M059J (cell line): ENCODE measurements at places on chromosomes 11 and 22. TPM values are rescaled to one million over a fixed set of nuclear protein-coding genes. Genes with fewer than 3 reads are reported as not detected.

The PLEKHB1 gene
- 0.76 TPM in 1 of 2 replicates, not detected in the other for total RNA-seq

The CBX7 gene
- total RNA-seq: 0.76 and 3.0 TPM in 2 replicates

The CASP1 gene
- total RNA-seq: 24.8 and 32.0 TPM in 2 replicates

The TMEM121B gene
- total RNA-seq: 0.07 TPM in 1 of 2 replicates, not detected in the other

The CCDC157 gene
- 0.76 and 3.7 TPM in 2 replicates for total RNA-seq

The CYB5R2 gene
- total RNA-seq: 5.8 and 6.4 TPM in 2 replicates

The FGF4 gene
- total RNA-seq: not detected in 2 replicates

The UQCC3 gene
- 9.4 and 12.6 TPM in 2 replicates for total RNA-seq

The VWA5A gene
- 3.3 and 4.3 TPM in 2 replicates for total RNA-seq

The CRYBB3 gene
- total RNA-seq: not detected in 2 replicates

The UBQLNL gene
- total RNA-seq: 0.34 TPM in 1 of 2 replicates, not detected in the other

The YPEL4 gene
- total RNA-seq: 0.25 and 0.79 TPM in 2 replicates

The FAM181B gene
- total RNA-seq: 0.02 TPM in 1 of 2 replicates, not detected in the other

The PPP6R2 gene
- 18.9 and 31.4 TPM in 2 replicates for total RNA-seq

The ARHGAP8 gene
- total RNA-seq: not detected in 2 replicates

The FREY1 gene
- 0.96 TPM in 1 of 2 replicates, not detected in the other for total RNA-seq

The SYT13 gene
- total RNA-seq: 6.2 and 7.2 TPM in 2 replicates

The BARX2 gene
- total RNA-seq: not detected in 2 replicates

The CNGA4 gene
- not detected in 2 replicates for total RNA-seq

The GP1BB gene
- 0.27 and 1.5 TPM in 2 replicates for total RNA-seq

The SLC25A18 gene
- total RNA-seq: 0.71 and 0.81 TPM in 2 replicates

The TP53AIP1 gene
- not detected in 2 replicates for total RNA-seq

The IL10RA gene
- total RNA-seq: 0.07 TPM in 1 of 2 replicates, not detected in the other

The SAA1 gene
- 0.57 and 3.0 TPM in 2 replicates for total RNA-seq

The HEPACAM gene
- not detected in 2 replicates for total RNA-seq

The USP2 gene
- 0.67 and 0.81 TPM in 2 replicates for total RNA-seq

The BRSK2 gene
- 0.44 TPM in 1 of 2 replicates, not detected in the other for total RNA-seq

The SHANK2 gene
- total RNA-seq: not detected in 2 replicates

The SAA4 gene
- not detected in 2 replicates for total RNA-seq

The PARVB gene
- 0.15 TPM in 1 of 2 replicates, not detected in the other for total RNA-seq

The OR5P2 gene
- not detected in 2 replicates for total RNA-seq

The SLC22A12 gene
- total RNA-seq: not detected in 2 replicates

The LAYN gene
- total RNA-seq: 108 and 113 TPM in 2 replicates

The SERPIND1 gene
- not detected in 2 replicates for total RNA-seq

The TRPC6 gene
- not detected in 2 replicates for total RNA-seq

The OR6A2 gene
- not detected in 2 replicates for total RNA-seq

The OR51I1 gene
- not detected in 2 replicates for total RNA-seq

The TRIM51 gene
- total RNA-seq: not detected in 2 replicates

The PNPLA5 gene
- total RNA-seq: 0.05 TPM in 1 of 2 replicates, not detected in the other
